ENCODE measurements at places on chromosomes 2 and 18. TPM values are rescaled to one million over a fixed set of nuclear protein-coding genes. Genes with fewer than 3 reads are reported as not detected.

DNA sequence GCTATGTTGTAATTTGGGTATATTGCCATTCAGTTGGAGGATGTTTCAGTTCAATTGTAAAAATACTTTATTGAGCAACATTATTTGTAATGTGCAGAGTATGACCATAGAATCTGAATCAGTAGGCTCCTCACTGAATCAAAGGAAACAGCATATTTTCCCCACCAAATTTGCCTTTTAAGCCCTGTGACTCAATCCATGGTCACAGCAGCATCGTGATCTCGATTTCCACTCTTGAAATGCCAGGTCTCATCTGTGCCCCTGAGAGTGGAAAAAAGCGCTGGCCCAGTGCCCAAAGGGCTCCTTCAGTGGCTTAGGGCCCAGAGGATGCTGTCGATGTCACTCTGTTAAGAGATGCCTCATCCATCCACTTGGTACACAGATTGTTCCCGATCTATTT lies 57.5 kb downstream of the FHOD3 start:
- DNase-seq, result peak; percentile 36

GRCh38 chr2:33168922-33169321 lies 222.2 kb downstream of the LTBP1 start:
- no peak for DNase-seq

DNA sequence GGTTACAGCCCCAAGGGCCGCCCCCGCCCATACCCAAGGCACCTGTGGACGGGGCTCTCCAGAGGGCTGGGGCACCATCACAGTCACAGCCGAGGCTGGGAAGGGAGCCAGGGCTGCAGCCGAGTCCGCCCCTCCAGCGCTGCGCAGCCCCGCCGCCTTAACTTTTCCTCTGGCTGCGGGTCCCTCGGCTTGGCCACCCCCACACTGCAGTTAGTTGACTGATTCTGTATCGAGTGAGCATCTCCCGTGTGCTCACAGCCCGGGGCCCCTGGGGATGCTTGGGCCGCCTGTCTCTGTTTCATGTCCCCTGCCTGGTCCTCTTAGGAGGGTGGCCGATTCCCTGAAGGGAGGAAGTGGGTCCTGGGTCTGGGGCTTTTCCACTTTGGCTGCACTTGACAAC lies 33.7 kb downstream of the EMILIN2 start:
- DNase-seq, result no peak

GRCh38 chr2:30990671-30991070 lies 147.6 kb downstream of the GALNT14 start:
- no peak for DNase-seq

PSMA8 gene
- total RNA-seq, result 1.4 TPM

BOLL gene
- total RNA-seq, result not detected

- DNase-seq, result no peak
Measured at GRCh38 chr2:171921970-171922229, 361 bp upstream of the HAT1 start.

DNA sequence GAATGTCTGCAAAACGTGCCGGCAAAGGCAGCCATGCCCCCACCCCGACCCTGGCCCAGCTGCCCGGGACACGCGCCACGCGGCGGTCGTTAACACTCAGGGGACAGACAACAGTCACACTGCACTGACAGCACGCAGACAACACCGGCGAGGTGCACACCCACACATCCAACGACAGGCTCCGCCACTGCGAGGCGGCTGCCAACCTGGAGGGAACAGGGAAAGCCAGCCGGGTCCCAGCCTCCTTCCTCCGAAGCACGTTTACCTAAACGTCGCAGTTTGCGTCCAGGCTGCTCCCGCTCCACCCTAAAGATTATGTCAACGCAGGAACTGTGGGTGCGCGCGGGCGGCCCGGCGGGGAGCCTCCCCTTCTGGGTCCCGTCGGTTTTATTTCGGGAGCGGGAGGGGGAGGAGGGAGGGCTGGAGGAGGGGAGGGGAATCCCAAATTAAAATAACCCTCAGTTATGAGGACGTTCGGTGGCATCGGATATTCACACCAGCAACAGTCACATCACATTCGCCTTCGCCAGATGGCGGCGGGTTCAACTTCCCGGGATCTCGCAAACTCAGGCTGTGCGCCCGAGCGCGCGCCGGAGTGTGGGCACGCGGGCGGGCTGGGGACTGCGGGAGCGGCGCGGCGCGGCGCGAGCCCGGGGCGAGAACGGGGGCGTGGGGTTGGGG lies 644 bp downstream of the PTGR3 start:
- peak; percentile 74 for DNase-seq

GRCh38 chr2:11254100-11254536 lies 90.3 kb downstream of the ROCK2 start:
- DNase-seq, result no peak

GPR45 gene
- not detected for total RNA-seq

- no peak for DNase-seq
Measured at GRCh38 chr2:40516604-40517003, 64.7 kb upstream of the SLC8A1 start.

DNA sequence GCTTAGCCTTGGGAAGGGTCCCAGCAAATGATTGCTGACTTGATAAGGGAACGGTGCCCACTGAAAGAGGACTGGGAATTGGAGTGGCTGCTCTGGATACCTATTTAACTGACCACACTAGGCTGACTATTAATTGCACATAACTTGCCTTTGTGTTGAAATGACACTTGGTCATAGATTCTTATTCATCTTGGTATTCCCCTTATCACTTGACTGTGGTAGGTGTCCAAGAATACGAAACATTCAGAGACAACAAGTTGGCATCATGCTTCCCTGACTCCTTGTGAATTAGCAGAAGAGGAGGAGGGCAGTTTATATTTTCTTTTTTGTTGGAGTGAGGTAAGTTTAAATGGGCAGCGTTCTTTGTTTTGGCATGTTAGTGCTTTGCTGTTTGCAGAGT lies 13.4 kb downstream of the FMNL2 start:
- DNase-seq, result no peak

DNA sequence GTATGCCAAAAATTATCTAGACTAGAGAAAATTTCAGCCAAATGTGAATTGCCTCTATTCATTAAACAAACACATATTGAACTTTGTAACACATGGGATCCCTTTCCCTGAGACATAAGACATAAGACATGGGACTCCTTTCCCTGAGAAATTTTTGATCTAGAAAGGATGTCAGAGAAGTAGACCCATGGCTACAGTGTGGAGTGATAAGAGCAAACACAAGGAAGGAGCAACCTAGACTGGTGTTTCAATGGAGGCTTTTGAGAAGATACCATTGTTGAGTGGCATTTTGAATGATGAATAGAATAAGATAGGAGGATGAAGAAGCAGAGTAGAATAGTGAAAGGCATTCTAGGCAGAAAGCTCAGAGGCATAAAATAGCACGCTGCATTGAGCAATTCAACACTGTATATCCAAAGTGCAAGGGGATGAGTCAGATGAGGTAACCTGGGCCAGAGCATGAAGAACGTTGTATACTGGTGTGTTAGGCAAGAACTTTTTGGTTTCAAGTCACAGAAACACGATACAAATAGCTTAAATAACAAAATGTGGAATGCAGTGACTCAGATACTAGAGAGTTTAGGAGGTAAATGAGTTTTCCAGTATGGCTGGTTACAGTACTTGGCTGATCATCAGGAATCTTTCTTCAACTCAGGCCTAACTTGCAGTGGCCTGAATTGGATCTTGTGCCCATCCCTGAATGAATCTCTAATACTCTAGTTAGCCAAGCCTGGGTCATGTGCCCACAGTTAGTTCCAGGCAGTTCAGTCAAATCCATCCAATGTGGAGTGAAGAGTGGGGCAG lies 129.8 kb upstream of the TANK start:
- DNase-seq, result no peak

DNA sequence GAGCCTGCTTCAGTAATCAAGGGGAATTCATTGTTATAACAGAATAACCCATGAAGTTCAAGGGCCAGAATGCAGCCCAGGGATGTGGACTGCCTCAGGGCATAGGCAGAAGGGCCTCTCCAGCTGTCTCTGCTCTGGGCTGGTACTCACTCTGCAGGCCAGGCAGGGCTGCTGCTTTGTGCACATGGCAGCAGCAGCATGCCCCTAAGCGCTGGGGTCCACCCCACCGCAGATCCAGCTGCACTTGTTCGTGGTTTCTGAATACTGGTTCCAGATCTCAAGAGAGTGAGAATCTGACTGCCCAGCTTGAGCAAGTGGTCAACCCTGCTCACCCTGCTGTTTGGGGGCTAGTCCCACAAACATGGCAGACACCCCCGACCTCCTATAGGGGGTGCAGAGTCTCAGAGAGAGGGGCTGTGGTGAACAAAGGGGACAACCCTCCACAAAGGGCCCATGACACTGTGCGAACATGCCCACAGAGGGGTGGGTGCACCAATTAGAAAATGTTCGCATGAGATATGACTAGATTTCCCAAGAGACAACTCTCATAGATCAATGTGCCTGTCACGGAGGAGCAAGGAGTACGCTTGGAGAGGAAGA lies 87.3 kb downstream of the ACTR3 start:
- no peak for DNase-seq

GREB1L gene
- total RNA-seq, result not detected

FSIP2 gene
- total RNA-seq, result 0.28 TPM

GRCh38 chr18:24660956-24661355 lies 200.5 kb downstream of the HRH4 start:
- no peak for DNase-seq

DNA sequence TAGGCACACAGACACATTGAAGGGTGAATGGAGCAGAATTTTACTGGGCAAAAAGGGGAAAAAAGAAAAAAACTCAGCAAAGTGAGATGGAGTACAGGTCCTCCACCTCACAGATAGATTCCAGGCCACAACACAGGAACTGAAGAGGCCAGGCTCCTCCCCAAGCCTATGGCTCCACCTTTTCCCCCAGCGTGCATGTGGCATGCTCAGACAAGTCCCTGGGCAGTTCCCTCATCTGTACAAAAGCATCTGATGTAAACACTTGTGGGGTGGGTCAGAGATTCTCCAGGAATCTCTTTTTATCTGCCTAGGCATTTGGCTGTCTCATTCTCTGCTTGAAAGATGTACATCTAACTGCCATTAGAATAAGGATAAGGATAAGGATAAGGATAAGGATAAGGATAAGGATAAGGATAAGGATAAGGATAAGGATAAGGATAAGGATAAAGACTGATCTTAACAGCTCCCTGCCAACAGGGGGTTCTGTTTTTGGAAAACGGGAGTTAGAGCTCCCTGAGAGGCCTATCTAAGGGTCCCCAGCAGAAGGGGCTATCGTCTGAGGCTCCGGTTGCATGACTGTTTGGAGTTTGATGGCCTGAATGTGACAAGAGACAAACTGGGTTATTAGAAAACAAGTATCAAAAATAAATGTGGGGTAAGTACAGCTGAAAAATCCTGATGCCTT lies 17.2 kb upstream of the ASXL3 start:
- DNase-seq, result no peak

DNA sequence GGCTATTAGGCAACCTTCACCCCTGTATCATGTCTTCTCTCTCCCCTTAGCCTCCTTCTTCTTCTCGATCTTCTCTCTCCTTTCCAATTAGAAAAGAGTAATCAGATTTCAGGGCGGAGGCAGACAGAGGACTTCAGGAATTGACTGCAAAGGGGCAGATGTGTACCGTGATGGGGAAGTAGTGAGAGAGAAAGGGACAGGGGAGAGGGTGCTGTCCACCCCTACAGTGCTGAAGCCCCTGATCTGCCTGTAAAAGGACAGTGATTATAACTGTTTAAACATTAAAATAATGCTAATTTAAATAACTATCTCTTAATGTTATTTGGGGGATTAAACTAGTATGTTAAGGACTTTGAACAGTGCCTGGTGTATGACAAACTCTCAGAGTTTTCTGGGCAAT lies 178.5 kb downstream of the ACTR3 start:
- DNase-seq, result peak; percentile 18

GRCh38 chr2:104321116-104321795 lies 532.7 kb upstream of the POU3F3 start:
- DNase-seq, result no peak

INHBB gene
- not detected for total RNA-seq

Measured in activated CD4-positive, alpha-beta T cell treated with anti-CD3 and anti-CD28 coated beads for 36 hours (primary cell).